ENCODE measurements at places on chromosomes 3 and 15.

DNA sequence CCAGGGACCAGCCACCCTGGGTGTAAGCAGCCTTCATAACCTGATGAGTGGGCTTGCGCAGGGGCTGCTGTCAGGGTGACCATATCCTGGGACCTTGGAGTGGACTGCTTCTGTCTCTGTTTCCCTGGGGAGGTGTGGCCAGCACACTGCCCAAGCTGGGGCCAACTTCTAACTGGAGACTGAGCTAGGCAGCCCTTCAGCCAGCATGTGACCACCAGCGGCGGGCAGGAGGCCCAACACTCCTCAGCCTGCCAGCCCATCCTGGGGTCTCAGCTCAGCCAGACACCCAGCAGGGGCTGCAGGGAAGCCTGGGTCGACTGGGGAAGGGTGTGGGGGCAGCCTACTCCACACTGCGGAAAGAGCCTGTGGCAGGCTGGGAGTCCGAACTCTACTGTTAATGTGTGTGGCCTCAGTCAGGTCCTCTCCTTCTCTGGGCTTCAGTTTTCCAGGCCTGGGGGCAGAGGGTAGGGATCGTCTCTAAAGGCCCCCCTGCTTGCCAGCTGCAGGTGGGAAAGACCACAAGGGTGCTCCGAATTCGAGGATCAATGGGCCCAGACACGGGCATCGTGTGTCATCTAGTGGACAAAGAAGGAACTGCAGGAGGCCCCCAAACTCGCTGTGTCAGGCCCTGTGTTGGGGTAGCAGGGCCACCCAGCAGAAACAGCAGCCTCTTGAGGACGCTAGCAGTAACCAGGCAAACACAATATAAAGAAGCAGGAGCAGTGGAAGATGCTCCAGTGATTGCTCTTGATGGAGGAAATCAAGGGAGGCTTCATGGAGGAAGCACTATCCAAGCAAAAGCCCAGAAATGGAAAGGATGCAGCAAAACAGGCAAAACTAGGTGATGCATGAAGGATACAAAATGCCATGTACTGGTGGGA, 2.0 kb upstream of the SEMA3G start:
- DNase-seq: peak; percentile 53

GRCh38 chr3:139281522-139282196, 62.2 kb upstream of the MRPS22 start:
- DNase-seq: peak; percentile 78

GRCh38 chr15:73982222-73982962, 9.7 kb downstream of the STOML1 start:
- peak; percentile 93 for DNase-seq

- no peak for DNase-seq
Measured at GRCh38 chr15:99546441-99547100, 19.2 kb upstream of the MEF2A start.

GRCh38 chr3:141544697-141545096, 57.9 kb downstream of the RASA2 start:
- no peak for DNase-seq

GRCh38 chr3:15520185-15520584, 1.3 kb downstream of the COLQ start:
- no peak for DNase-seq

DNA sequence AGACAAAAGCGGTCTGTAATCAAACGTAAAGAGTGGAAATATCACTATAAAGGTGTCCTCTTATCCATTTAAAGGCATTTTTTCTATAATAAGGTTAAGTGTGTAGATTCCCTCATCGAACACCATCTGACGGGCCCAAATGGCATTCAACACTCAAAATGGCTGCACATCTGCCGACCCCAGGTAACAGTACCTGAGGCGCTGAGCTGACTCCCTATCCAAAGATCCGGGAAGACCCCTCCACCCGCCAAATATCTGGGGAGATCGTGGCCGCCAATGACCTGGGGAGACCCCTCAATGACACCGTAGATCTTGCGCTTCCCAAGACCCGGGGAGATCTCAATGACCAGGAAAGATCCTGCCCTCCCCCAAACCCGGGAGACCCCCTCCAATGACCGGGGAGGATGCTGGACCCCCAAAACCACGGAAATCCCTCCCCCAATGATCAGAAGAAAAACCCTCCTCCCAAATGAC, 476 bp downstream of the IP6K2 start:
- DNase-seq: no peak

- DNase-seq: no peak
Measured at GRCh38 chr3:67551361-67552016, 102.9 kb downstream of the SUCLG2 start.

GRCh38 chr3:99108508-99108907, 207.0 kb upstream of the DCBLD2 start:
- DNase-seq: peak; percentile 98

- DNase-seq: no peak
Measured at GRCh38 chr3:17775073-17775472, 32.6 kb upstream of the TBC1D5 start.

GRCh38 chr3:95449841-95450240, 1364.6 kb upstream of the EPHA6 start:
- no peak for DNase-seq

DNA sequence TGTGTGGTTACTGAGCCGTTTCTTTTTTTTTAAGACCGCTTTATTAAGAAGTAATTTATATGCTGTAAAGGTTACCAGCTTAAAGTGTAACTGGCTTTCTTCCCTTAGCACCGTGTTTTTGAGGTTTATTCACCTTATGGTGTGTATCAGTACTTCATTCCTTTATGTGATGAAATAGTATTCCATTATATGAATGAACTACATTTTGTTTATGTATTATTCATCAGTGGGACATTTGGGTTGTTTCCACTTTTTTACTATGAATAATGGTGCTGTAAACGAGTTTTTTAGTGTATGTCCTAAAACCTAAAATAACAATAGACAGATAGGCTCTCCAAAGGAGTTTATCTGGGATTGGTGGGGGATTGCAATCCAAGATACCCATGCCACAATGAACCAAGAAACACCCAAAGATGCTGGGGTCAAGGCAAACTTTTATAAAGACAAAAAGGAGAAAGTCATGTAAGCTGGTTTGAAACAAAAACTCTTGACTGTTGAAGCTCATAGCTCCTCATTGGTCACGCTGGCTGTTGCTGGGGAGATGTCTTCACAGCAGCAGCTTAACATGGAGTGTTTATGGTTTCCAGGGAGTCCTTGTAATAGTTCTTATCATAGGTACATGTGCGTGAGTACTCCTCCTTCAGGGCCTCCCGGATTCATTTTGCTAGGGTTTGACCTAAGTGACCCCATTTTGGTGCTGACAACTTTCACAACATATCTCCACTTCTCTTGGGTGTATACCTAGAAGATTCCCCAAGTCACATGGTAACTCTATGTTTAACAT, 16.0 kb downstream of the TM2D3 start:
- no peak for DNase-seq

- DNase-seq: no peak
Measured at GRCh38 chr3:159786489-159787177, 202.0 kb upstream of the IL12A start.

DNA sequence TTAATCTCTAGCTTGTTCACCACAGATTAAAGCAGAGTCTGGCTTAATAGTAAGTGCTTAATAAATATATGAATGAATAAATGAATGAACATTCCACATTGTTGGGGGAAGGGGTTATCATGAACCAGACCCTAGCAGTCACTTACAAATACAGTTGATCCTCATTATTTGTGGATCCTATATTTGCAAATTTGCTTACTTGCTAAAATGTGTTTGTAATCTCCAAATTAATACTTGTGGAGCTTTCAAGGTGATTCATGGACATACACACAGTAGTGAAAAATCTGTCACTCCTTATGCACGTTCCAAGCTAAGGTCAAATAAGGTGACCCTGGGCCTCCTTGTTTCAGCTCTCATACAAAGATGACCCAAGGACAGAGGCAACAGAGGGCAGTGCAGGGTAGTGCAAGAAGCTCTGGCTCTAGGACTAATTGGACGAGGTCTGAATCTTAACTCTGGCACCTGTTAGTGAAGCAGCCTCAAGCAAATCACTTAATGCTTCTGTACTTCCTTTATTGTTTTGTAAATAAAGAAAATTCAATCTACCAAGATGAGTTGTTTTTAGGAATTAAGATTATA, 112.8 kb upstream of the C2CD4B start:
- DNase-seq: no peak

DNA sequence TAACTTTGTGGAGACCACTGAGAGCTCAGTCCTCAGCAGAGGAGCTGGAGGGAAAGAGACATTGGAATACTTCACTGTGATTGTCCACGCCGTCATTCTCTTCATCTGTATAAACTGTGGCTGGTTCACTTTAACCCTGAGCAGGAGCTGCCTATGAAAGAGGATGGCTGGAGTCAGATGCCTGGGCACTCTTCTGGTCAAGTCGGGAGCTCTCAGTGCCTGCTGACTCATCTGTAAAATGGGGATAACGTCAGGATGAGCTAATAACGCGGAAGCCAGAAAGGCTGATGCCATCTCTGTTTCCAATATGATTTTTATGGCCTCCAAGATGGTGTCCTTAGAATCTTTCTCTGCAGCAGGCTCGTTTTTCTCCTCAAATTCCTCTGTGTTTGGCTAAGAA, 51.6 kb upstream of the MRPS22 start:
- DNase-seq: peak; percentile 54
